ENCODE measurements at places on chromosomes 6 and 20. TPM values are rescaled to one million over a fixed set of nuclear protein-coding genes. Genes with fewer than 3 reads are reported as not detected.
A peak's percentile ranks its signal among the peaks of the same experiment; 100 is the strongest.

STMND1 gene
- polyA plus RNA-seq = not detected

GRCh38 chr6:134523903-134524650, 206.2 kb upstream of the SGK1 start:
- no peaks in the 10 kb centered on the region for H3K27me3 ChIP-seq
- H3K4me3 ChIP-seq = no peak overlapping the region
- no peaks in the 10 kb centered on the region for H3K36me3 ChIP-seq
- no peaks in the 10 kb centered on the region for H3K4me1 ChIP-seq
- no peak for DNase-seq
- no peak overlapping the region for H3K27ac ChIP-seq

DYNLT2 gene
- polyA plus RNA-seq = 2.8 TPM

DNA sequence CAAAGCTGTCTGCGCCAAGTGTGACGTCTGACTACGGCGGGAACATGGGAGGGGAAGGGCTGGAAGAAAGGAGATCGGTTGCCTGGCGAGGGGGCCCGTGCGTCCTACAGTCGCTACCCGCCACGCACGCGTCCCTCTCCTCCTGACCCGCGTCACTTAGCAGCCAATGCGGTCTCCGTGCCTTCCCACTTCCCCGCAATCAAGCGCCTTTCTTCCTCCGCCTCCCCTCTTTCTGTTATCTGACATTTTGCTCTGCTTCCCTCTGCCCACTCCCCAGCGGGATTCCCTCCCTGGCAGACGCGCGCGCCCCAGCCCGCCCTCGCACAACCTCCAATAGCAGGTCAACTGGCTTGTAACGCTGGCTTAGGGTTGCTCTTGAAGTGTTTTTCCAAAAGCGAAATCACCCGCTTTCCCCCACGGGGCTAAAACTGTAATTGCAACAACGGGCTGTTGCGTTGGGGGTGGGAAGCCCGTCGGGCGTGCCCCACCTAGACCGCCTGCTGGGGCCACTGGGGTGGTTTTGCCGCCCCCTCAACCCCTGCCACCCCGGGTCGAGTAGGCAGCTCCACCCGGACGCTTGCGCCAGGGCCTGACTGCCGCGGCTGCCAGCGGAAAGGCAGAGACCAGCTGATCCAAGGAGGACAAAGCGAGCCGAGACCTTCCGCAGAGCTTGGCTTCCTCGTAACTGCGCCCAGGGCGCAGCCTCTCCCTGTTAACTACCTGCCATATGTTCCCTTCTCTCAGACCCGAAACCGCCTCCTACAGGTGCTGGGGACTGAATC, 6.2 kb upstream of the SOX4 start:
- DNase-seq = peak; percentile 78
- H3K27me3 ChIP-seq = no peaks in the 10 kb centered on the region
- H3K36me3 ChIP-seq = no peaks in the 10 kb centered on the region

- H3K27me3 ChIP-seq = no peaks in the 10 kb centered on the region
- no peak for DNase-seq
- H3K4me3 ChIP-seq = no peak overlapping the region
- H3K36me3 ChIP-seq = no peaks in the 10 kb centered on the region
- peaks cover 60% of the 10 kb centered on the region for H3K4me1 ChIP-seq
Observed at GRCh38 chr6:142935553-142936517, 9.1 kb downstream of the HIVEP2 start.

GRCh38 chr20:54004445-54004844, 65.9 kb downstream of the BCAS1 start:
- no peak overlapping the region for H3K4me3 ChIP-seq
- H3K36me3 ChIP-seq = no peaks in the 10 kb centered on the region
- no peak for DNase-seq
- no peaks in the 10 kb centered on the region for H3K4me1 ChIP-seq
- H3K27ac ChIP-seq = no peak overlapping the region

- DNase-seq = no peak
- peaks cover 14% of the 10 kb centered on the region for H3K4me1 ChIP-seq
- peaks cover 24% of the 10 kb centered on the region for H3K36me3 ChIP-seq
Observed at GRCh38 chr6:145627451-145627850, 107.9 kb downstream of the EPM2A start.

RCAN2 gene
- 20.0 TPM for polyA plus RNA-seq

TFAP2B gene
- polyA plus RNA-seq = not detected

- peaks cover 27% of the 10 kb centered on the region for H3K4me1 ChIP-seq
- DNase-seq = no peak
- H3K4me3 ChIP-seq = no peak overlapping the region
- no peak overlapping the region for H3K27ac ChIP-seq
- H3K36me3 ChIP-seq = no peaks in the 10 kb centered on the region
Observed at GRCh38 chr6:105184921-105185320, 5.1 kb upstream of the POPDC3 start.

DNA sequence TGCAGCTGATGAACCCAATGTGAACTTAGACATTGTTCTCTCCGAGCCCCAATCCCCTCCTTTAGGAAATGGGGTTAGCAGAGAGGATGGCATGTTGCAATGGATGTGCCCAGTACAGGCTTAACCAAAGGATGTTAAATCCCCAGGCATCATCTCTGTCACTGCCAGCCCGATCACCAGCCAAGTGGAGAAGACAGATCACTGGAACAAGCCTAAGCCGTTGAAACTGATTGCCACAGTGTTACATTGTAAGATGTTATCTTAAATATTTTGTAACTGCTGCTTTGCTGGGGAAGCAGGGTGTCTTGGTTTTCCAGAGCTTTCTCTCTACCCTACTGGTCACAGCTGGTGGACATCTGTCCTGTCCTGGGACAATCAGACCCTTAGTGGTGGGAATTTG, 783.4 kb upstream of the CHD6 start:
- no peak for DNase-seq
- no peaks in the 10 kb centered on the region for H3K36me3 ChIP-seq
- H3K4me3 ChIP-seq = no peak overlapping the region
- H3K27ac ChIP-seq = no peak overlapping the region
- no peaks in the 10 kb centered on the region for H3K27me3 ChIP-seq

- no peak for DNase-seq
- no peaks in the 10 kb centered on the region for H3K27me3 ChIP-seq
- no peak overlapping the region for H3K4me3 ChIP-seq
- H3K27ac ChIP-seq = no peak overlapping the region
- no peaks in the 10 kb centered on the region for H3K36me3 ChIP-seq
- H3K4me1 ChIP-seq = no peaks in the 10 kb centered on the region
Observed at GRCh38 chr6:101066481-101066880, 185.4 kb upstream of the ASCC3 start.

DNA sequence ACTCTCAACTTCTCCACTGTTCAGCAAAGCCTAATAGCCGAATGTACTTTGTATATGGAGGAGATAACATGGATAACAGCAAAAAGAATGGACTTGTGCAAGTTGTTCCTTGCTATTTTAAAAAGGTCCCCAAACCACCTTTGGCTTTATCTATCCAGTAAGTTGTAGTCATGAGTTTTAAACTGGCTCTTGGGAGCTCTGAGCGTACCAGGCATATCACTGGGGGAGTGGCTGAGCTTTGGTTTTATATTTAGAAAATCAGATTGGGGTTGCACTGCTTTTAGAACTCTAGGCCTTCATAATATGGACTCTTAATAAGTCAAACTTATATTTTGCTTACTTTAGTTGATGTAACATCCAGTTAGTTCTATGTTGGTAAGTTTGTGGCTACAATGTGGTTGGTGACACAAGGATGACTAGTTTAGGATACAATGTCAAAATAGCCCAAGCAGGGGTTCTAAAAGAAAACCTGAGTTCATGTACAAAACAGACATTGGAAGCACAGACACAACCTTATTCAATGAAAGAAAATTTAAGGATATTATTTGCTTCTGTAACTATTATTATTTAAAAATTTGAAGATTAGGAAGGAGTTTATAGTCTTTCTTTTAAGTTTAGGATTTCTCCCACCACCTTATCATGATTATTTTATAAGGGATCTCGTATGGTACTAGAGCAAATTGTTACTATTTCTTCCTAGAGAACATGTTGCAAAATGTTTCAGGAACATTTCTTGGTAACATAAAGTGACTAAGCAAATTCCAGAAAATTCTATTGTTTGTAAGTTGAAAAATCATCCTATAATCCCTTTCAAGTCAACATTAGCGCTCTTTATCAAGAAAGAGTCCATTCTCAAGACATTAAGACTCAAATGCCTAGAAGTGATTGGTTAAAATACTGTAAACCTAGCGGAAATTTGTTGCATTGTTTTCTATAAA, 165.8 kb upstream of the SUPT3H start:
- no peaks in the 10 kb centered on the region for H3K36me3 ChIP-seq
- no peak overlapping the region for H3K27ac ChIP-seq
- no peak for DNase-seq
- no peaks in the 10 kb centered on the region for H3K27me3 ChIP-seq
- H3K4me3 ChIP-seq = no peak overlapping the region
